ENCODE measurements at places on chromosomes 3 and 15. TPM values are rescaled to one million over a fixed set of nuclear protein-coding genes. Genes with fewer than 3 reads are reported as not detected.

The MAP6D1 gene
- total RNA-seq = 0.57 TPM

The SMCO1 gene
- not detected for total RNA-seq

The ALDH1A2 gene
- total RNA-seq = 1.7 TPM

The ZNF860 gene
- total RNA-seq = 0.28 TPM

The MAGEF1 gene
- total RNA-seq = 20.6 TPM

The UACA gene
- total RNA-seq = 87.3 TPM

The PAQR5 gene
- total RNA-seq = 9.6 TPM
